ENCODE measurements at places on chromosomes 4 and X.

- DNase-seq, result no peak
These were observed 23.4 kb upstream of the ACSL1 start for GRCh38 chr4:184849185-184849584.

GRCh38 chr4:101784957-101785356 is 5.6 kb upstream of the BANK1 start:
- no peak for DNase-seq

- no peak for DNase-seq
These were observed 32.5 kb upstream of the ZNF185 start for GRCh38 chrX:152865232-152865920.

- no peak for DNase-seq
These were observed 3.8 kb upstream of the MMGT1 start for GRCh38 chrX:135977611-135978010.

DNA sequence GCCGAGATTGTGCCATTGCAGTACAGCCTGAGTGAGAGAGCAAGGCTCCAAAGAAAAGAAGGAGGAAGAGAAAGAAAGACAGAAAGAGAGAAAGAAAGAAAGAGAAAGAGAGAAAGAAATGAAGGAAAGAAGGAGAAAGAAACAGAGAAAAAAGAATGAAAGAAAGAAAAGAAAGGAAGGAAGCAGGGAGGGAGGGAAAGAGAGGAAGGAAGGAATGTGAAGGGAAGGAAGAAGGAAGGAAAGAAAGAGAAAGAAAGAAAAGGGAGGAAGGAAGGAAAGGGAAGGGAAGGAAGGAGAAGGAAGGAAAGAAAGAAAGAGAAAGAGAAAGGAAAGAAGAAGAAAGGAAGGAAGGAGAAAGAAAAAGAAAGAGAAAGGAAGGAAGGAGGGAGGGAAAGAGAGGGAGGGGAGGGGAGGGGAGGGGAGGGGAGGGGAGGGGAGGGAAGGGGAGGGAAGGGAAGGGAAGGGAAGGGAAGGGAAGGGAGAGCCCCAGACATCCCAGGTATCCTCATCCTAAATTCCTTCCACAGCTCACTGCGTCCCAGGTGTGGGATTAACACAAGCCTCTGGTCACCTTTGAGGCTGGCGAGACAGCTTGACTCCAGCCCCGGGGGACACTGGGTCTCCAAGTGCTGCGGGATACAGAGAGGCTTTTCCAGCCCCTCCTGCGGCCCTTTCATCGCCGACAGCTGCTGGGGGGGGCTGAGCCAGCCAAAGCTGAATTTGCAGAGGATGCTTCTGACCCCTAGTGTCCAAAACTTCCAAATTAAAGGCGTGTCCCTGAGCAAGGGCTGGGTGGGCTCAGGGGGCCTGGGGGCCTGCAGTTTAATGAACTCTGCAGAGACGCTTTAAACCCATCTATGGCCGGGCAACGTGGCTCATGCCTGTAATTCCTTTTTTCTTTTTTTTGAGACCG is 24.2 kb upstream of the CSF2RA start:
- DNase-seq, result peak; percentile 77

DNA sequence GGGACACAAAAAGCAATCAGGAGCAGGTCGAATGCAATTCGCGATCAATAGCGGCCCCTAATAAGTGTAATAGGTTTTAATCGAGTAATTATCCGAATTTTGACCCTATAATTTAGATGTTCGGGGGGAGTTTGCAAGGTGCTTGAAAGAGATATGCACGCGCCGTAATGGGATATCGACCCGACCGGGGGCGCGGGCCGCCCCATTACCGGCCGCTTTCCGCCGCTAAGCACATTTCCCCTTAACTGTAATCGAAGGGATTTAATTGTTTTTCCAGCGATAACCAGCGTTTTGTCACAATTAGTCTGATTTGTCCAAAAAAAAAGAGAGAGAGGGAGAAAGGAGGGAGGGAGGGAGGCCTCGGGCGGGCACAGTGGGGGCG is 997 bp downstream of the NKX1-1 start:
- DNase-seq, result no peak

GRCh38 chr4:55386073-55386472 is 9.7 kb upstream of the TMEM165 start:
- DNase-seq, result peak; percentile 13

DNA sequence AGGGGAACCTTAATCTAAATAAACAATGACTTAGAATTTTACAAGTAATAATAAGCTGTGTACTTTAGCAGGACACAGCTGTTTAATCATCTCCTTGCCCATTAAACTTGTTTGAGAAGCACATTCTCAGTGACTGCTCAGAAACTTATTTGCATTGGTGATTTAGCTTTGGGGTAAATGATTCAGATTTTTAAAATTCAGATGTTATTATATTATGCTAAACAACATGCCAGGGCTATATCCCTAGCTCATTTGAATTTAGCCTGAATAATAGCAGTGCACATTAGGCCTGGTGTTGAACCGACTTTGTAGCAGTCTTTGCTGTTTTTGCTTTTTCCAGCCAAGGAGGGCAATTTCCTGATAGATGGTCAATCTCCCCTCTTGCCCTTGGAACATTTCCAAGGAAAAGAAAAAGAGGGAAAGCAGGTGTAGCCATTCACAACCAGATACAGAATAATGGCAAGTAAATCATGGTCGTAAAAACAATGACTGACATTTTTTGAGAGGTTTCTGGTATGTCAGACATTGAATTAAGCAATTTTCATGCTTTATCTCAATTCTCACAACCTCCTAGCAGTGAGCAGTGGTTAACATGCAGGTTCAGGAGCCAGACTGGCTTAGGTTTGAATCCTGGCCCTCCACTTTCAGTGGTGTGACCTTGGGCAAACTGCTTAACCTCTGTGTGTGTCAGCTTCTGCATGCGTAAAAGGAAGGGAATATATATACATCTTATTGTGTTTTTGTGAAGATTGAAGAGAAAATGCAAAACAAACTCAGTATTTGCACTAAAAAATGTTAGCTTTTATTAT is 16.8 kb downstream of the ARHGEF38 start:
- DNase-seq, result no peak

DNA sequence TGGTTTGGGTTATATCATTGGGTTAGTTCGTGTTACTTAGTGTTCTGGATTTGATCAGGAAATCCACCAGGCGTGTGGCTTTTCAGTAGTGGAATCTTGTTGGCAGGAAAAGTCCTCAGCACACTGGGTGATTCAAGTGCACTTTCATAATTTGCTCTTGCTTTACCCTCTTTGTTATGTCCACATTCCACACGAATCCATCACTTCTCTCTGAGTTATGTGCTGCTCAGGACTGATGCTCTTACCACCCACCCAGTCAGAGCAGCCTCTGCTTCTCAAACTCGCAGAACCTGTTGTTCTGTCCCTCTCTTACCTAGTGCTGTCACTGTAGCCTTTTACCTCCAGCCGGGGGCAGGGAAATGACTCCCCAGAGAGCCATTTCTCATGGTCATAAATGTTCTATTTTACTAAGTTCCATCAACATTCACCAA is 37.2 kb upstream of the SCRG1 start:
- no peak for DNase-seq

DNA sequence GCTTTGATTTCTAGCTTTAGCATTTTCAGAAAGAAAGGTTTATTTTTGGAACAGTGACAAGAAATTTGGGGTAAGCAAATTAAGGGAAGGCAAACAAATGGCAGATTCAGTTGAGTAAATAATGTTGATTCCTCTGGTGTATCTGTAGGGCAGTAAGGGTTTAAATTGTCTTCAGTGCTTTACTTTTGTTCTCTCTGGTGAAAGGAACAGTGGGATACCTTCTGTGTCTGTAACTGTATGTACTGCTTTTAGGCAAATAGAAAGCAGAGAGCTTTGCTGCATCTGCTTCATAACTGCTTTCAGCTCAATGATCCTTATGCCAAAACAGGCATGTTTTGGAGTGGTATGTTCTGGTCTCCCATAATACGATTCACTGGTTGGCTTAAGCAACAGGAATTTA is 932.1 kb upstream of the SLIT2 start:
- DNase-seq, result no peak

DNA sequence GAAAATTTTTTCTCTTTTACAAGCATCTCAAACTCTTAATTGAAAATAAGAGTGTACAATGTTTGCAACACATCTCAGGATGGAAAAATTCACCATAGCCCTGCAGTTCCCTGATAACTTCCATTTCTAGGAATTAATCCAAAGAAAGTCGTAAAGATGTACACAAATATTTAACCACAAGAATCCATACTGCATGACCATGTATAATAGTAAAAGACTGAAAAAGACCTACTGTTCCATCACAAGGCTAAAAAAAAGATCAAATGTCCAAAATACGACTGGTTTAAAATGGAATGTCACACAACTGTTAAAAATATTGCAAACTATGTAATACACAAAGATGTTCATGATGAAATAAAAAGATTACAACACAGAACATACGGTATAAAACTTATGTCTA is 32.1 kb downstream of the HUWE1 start:
- no peak for DNase-seq

GRCh38 chrX:83845397-83845796 is 15.5 kb upstream of the CYLC1 start:
- peak; percentile 53 for DNase-seq

DNA sequence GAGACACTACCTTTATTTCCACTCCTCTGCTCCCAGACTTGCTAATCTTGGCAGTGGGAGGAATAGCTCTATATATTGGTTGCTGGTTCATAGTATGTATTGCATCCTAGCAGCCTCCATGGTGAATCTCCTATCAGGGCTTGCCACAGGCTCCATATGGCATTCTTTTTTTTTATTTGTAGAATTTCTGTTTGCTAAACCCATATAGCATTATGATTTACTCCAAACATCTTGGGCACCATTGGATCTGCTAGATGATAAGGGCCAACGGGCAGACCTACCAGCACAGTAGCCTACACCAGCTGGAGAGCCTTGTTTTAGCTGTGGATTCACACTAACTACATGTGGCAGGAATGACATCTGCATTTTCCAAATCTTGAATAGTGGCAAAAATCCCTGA is 6.9 kb downstream of the SMIM10 start:
- DNase-seq, result no peak

GRCh38 chr4:98618680-98619079 is 39.7 kb downstream of the TSPAN5 start:
- no peak for DNase-seq

DNA sequence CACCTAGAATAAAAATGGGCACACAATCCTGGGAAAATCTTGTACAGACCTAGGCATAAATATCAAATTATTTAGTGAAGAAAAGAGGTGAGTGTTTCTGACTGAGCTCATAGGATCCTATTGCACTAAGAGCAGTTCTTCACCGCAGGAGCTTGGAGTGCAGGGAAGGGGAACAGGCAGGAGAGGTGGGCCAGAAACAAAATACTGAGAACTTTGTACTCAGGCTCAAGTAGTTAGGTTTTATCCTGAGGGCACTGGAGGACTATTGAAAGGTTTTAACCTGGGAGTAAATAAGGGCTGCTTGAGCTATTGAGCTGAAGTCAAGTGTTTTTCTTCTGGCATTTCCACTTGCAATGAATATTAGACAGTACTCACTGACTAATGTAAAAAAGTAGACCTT is 12.2 kb downstream of the EPHA5 start:
- no peak for DNase-seq

DNA sequence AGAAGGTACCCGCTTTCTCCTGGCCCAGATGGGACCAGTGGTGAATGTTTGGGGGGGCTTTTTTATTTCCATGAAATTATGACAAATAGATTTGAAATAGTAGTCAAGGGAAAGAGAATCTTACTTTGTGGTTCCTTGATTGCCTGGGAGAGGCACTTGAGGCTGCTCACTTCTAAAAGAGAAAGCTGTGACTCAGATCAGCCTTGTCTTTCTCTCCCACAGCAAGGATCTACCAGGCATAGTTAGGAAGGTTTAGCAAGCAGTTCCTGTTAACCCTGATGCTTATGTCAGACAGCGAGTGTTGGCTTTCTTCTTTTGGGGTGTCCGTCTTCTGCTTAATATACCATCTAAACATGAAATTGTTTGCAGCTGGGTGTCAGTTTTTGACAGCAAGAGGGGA is 114.5 kb downstream of the TSPAN7 start:
- no peak for DNase-seq

DNA sequence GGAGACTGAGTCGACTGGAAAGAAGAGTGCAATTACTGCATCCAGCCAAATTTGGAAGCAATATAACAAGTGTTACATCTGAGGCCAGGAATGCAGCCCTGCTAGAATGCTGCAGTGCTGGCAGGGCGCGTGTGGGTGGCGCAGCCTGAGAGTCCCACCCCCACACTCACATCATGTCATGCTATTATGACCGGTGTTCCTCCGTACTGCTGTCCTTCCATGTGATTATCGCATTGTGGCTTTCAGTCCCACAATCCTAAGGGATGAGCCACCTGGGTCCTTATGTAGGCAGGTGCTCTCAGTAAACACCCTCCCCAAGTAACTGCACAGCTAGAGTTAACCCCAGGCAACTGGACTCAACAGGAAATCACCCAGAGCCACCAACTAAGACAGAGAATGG is 122.6 kb upstream of the CPEB2 start:
- no peak for DNase-seq

Measured in KBM-7 (cell line).